Endodermal cell (in vitro differentiated cells): ENCODE measurements at places on chromosomes 7 and 10.

- no peak for DNase-seq
Measured at GRCh38 chr7:33354201-33354600, 224.8 kb downstream of the BBS9 start.

DNA sequence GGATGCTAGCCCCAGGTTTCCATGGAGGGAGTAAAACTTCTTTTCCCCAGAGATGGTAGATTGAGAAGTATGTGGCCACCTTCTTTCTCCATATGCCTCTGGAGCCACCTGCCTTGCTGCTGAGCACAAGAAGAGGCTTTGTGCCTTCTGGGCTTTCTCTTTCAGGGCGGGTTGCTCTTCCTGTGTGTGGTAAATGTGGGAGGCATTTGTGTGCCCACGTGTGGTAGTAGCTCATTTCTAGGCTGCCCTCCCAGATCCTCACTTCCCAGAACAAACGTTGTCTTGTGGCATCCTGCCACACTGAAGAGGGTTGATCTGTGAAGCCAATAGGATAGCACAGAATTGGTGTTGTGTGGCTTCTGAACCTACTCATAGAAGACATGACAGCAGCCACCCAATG is 342.0 kb upstream of the PODXL start:
- DNase-seq: peak; percentile 34

- peak; percentile 38 for DNase-seq
Measured at GRCh38 chr10:86260564-86260963, 106.0 kb downstream of the GRID1 start.

DNA sequence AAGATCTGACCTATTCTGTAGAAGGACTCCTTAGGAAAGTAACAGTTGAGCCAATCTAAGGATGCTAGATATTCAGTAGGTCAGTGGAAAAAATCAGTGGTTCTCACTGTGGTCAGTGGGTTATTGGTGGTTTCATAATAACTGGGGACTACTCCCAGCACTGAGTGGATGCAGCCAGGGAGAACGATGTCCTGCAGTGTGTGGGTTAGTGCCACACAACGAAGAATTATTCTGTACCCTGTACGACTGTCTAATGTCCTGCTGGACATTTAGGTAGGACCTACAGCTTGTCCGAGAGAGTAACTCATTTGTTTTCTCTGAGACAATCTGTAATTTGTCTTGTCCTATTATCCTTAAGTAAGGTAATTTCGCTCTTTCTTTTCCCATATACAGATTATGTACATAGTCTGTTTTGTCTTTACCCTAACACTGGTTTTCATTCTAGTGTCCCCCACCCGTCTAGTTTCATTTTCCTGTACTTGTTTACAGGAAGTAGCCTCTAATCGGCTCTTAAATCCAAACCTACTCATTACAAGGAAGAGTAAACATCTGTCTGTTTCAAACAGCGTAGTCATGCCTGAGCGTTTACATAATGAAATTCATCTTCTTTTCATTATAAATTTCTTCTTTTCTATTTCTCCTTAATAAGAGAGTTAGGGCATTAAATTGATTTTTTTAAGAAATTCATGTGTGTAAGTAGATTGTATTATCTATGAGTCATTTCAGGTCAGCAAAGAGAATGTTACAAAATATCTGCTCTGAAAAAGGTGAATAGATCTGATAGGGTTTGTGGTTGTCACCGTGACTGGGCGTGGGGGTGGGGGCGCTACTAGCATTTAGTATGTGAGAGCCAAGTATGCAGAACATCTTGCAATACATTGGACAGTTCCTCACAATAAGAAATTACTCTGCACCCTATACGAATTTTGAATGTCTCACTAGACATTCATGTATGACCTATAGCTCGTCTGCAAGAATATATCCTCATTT is 8.3 kb upstream of the ZC3HAV1L start:
- no peak for DNase-seq

DNA sequence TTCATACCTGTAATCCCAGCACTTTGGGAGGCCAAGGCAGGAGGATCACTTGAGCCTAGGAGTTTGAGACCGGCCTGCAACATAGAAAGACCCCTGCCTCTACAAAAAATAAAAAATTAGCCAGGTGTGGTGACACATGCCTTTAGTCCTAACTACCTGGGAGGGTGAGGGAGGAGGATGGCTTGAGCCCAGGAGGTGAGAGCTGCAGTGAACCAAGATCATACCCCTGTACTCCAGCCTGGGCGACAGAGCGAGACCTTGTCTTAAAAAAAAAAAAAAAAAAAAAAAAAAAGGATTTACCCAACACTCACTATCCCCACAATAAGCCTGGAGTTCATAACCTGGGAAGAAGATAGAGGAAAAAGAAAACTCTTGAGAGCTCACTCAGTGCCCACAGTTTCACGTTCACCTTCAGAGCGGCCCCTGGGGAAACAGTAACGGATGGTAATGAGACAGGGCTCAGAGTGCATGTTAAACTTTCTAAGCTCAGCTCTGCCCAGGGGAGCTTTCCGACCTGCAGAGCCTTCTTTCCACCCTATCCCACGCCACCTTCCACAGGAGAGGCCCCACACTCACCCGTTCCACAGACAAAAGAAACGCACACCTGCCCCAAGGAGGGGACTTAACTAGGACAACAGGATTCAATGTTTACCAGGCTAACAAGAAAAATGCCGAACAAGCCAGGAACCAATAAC is 259.8 kb upstream of the KLF14 start:
- DNase-seq: no peak

- no peak for DNase-seq
Measured at GRCh38 chr7:139721417-139721816, 56.4 kb downstream of the HIPK2 start.

DNA sequence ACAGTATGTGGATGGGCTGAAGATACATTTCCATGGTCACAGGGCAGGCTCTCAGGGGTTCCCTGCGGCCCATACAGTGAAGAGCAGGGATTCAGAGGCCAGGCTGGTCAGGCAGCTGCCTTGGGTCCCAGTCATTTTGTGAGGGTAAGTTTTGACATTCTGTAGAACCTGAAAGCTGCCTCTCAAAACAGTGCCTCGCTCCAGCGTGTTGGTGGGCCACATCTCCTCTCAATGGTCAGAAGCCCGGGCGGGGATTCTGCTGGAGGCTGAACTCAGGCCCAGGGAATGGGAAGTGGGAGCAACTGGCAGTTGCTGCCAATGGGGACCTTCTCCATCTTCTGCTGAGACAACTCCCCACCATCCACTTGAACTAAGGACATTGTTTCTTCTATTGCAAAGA is 190.0 kb downstream of the PTPN20 start:
- peak; percentile 12 for DNase-seq

GRCh38 chr7:44733708-44734481 is 14.8 kb upstream of the ZMIZ2 start:
- DNase-seq: no peak

GRCh38 chr10:14604181-14605142 is 170.2 kb downstream of the FAM107B start:
- peak; percentile 76 for DNase-seq

GRCh38 chr7:98285157-98286092 is 3.9 kb downstream of the BRI3 start:
- no peak for DNase-seq

GRCh38 chr10:13001041-13001886 is at the start of gene CCDC3:
TSS of gene CCDC3 (minus strand) at chr10:13001713. CDS start at chr10:13001570, 143 bp downstream.
- peak; percentile 87 for DNase-seq

- no peak for DNase-seq
Measured at GRCh38 chr10:100033766-100034418, 24.1 kb upstream of the DNMBP start.

- no peak for DNase-seq
Measured at GRCh38 chr10:69826094-69826493, 24.4 kb downstream of the COL13A1 start.

GRCh38 chr7:54091322-54091721 is 450.9 kb upstream of the VSTM2A start:
- no peak for DNase-seq

DNA sequence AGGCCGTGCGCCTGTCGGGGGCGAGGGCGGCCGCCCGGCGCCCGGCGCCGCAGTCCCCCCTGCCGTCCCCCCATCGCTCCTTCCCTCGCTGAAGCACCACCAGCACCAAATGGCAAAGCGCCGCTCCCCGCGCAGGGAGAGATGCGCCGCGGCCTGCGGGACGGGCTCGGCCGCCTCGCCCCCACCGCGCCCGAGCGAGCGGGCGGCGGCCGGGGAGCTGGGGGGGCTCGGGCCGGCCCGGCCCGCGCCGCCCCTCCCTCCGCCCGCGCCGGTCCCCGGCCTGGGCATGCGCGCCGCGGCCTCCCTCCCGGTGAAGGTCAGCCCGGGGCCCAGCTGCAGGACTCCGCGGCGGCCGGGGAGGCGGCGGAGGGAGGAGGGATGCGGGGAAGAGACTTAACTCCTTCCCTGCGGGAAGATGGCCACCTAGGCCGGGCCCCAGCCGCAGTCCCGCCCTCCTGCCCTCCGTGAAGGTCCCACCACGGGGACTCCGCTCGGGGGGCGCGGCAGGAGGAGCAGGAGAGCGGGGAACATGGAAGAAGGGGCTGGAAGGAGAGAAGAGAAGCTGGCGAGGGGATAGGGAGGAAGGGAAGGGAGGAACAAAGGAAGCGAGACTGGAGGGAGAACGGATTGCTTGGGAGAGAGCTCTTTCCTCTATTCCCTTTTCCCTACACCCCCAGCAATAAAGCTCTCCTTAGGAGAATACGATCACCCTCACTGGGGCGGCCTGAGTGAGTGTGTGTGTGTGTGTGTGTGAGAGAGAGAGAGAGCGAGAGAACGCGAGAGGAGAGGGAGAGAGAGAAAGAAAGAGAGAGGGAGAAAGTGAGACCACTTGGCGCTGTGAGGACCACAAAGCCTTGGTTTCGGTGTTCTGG is 3.4 kb upstream of the SMARCD3 start:
- peak; percentile 87 for DNase-seq

DNA sequence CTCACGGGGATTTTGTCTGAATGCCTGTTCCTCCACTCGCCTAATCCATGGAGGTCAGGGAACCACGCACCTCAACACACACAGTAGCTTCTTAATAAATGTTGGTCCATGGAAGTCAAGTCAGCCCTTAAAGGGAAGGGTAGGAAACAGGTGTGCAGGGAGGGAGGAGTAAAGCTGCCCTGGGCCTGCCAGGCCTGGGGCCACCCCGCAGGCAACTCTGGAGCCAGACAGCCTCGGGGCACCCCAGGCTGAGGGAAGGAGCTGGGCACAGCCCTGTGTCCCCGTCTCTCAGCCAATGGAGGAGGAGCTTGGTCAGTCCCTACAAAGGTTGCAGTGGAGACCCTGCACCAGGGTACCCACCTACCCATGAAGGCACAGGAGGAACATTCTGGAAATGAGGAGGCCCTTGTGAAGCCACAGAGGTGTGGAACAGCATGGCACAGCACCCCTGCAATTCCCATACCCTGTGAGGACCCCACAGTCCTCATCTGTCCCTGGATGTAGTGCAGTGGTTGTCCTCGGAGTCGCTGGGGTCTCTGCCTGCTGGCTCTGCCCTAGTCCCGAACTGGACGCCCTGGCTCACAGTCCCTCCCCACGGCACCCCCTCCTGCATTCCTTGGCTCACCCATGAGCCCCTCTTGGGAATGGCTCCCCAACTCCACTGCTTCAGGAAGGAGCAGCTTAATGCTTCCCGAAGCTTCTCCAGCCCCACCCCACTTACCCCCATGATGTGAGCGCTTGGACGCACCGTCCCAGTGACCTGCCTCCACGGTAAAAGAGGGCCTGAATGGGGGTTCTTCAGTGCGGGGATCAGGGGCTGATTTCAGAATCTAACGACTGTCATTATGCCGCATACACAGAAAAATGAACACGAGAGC is 79.2 kb upstream of the INSIG1 start:
- no peak for DNase-seq

DNA sequence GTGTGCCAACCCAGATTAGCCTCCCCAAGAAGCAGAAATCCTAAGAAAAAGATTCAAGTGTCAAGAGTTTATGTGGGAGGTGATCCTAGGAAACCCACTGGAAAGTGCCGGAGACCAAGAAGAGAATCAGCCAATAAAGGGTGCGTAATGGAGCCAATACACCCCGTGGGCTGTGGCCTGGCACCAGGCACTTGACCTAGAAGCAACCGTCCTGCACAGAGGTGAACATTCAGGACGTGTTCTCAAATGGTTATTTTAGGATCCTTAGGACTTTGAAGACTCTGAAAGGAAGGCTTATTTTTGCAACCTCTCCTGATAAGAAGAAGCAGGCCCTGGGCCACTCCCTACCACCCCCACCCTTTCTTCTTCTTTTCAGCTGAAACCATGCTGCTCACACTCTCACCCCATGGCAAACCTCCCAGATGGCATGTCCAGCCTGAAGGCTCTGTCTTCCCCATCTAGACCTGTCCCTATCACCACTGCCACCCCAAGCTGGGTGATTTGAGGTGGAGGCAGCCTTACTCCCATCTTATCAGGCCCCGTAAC is 46.6 kb downstream of the VSTM4 start:
- no peak for DNase-seq

DNA sequence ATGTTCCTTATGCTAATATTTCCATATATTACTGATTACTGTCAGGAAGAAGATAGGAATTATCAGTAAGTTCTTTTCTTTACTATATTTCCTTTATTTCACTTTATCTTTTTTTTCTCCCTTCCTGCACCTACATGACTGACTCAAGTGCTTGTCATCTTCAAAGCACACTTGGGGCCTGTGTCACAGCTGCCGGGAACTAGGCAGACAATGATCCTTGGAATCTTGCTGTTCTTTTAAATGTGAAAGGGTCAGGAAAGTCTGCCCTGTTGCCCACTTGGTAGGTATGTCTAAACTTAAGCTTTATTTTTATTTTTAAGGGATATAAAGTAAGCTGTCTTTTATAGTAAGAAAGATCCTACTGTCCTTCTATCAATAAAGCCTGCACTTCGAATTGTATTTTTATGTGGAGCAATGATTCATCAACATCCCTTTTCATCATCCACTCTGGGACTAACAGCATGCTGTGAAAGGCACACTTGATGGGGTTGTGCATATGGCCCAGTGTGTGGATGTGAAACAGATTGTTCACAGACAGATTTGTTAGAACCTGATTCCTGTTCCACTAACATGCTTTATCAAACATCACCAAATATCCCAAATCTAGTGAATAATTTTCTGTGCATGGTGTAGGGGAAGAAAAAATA is 556.9 kb downstream of the DNAJB9 start:
- peak; percentile 59 for DNase-seq

DNA sequence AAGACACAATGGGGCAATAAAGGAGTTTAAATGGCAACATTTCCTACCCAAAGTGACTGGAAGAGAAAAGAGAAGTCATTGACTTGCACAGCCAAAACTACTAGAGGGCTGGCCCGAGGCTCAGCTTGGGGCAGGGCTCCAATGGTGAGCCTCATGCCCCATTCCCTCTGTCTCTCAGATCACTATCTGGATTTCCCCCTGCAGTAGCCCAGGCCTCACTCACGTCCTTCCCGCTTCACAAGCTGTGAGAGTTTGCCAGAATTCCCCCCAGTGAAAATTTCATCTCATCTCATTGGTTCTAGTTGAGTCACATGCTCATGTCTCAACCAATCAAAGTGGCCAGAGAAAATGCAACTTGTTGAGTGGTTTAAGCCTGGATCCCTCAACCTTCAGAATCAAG is 181.3 kb downstream of the WDR11 start:
- no peak for DNase-seq
